Articular chondrocyte of knee joint (primary cell): ENCODE measurements at places on chromosomes 16 and 17. TPM values are rescaled to one million over a fixed set of nuclear protein-coding genes. Genes with fewer than 3 reads are reported as not detected.

CTRB1 gene
- not detected in 2 replicates for total RNA-seq

HOXB5 gene
- not detected in 2 replicates for total RNA-seq

SCGB1C2 gene
- not detected in 2 replicates for total RNA-seq

CFAP97D1 gene
- total RNA-seq: not detected in 2 replicates
